ENCODE measurements at places on chromosomes 11 and 22. TPM values are rescaled to one million over a fixed set of nuclear protein-coding genes. Genes with fewer than 3 reads are reported as not detected.
A peak's percentile ranks its signal among the peaks of the same experiment; 100 is the strongest.

SYT8 gene
- 32.6 TPM for total RNA-seq

DNA sequence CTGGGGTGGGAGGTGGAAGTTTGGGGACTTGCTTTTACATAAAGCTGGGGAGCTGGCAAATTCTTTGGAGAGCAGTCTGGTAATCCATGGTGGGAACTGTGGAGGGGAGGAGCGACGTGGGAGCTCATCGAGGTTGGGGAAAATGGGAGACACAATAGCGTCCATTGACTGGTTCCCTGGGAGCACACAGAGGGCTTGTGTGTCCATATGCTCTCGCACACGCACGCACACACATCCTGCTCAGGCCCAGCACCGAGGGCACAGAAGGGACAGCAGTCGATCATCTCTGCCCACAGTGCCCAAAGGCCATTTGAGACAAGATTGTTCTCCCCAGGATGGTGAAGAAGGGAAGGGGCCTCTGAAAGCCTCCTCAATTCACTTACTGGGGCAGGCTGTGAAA, 53.7 kb downstream of the FBXO7 start:
- DNase-seq, result no peak

DNA sequence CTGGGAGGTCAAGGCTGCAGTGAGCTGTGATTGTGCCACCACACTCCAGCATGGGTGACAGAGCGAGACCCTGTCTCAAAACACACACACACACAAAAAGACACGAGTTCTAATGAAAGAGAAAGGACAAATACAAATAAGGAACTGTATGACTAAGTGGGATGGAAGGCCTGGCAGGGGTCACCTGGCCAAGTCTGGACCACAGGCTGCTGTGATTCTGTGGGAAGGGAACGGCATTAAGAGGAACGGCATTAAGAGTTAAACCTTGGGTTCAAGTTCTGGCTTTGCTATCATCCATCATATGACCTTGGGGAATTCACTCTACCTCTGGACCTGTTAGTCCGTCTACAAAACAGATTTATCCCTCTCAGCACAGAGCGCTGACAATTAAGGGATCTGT, 47.7 kb downstream of the LRFN4 start:
- no peak for DNase-seq

GRCh38 chr11:73244589-73245240, 26.6 kb downstream of the P2RY2 start:
- DNase-seq, result no peak

DNA sequence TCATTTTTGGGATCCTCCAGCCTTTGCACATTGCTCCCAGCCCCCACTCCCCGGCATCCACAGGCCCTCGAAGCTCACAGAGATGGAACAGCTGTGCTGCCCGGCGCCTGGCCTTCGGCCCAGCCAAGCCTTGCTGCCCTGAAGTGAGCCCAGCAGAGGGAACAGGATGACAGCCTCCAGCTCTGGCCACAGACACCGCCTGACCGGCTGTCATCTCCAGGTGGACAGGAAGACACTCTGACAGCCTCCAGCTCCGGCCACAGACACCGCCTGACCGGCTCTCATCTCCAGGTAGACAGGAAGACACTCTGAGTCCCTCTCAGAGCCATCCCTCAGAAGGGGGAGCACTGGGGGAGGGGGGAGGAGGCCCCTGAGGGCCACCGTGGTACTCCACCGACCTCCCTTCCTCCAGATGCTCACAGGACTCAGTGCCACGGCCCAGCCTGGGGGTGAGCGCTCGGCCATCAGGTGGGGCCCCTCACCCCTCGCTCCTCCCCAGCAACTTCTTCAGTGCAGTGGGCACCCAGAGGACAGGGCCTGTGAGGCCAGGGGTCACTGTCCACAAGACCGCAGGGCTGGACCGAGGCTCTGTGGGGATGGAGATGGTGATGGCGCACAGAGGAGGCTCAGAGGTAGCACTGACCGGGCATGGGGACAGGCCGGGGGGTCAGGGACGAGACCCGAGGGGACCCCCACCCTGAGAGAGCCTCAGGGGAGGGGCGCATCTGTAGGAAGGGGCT, 58.6 kb downstream of the BRD1 start:
- no peak for DNase-seq

GRCh38 chr22:29291215-29291614, 15.2 kb upstream of the GAS2L1 start:
- no peak for DNase-seq

LUZP2 gene
- 1.6 TPM for total RNA-seq

CRELD2 gene
- total RNA-seq, result 201 TPM

- DNase-seq, result peak; percentile 100
Observed at GRCh38 chr11:64241491-64242374, 838 bp downstream of the FKBP2 start.

GRCh38 chr11:11816511-11817314, 25.1 kb upstream of the USP47 start:
- no peak for DNase-seq

All from body of pancreas (tissue), 4 donors.